ENCODE measurements at places on chromosomes 12 and 14. TPM values are rescaled to one million over a fixed set of nuclear protein-coding genes. Genes with fewer than 3 reads are reported as not detected.

- no peak for DNase-seq
These were observed 73.2 kb downstream of the TTC6 start for GRCh38 chr14:37668646-37669045.

GRCh38 chr12:123961585-123962345 lies 10.9 kb downstream of the CCDC92 start:
- DNase-seq, result peak; percentile 63

- no peak for DNase-seq
These were observed 9.9 kb downstream of the ITGB7 start for GRCh38 chr12:53197011-53197640.

GRCh38 chr12:39103552-39104165 lies 198.3 kb upstream of the CPNE8 start:
- peak; percentile 30 for DNase-seq

GRCh38 chr12:5014269-5014668 lies 29.4 kb upstream of the KCNA5 start:
- no peak for DNase-seq

The GALNT16 gene
- 0.22 TPM for total RNA-seq

The NANOG gene
- total RNA-seq, result 0.40 TPM

The NKX2-1 gene
- not detected for total RNA-seq

The LRRK2 gene
- 4.1 TPM for total RNA-seq

The POLR3B gene
- 10.4 TPM for total RNA-seq

The APEX1 gene
- 169 TPM for total RNA-seq
